ENCODE measurements at places on chromosomes 12 and 14.

DNA sequence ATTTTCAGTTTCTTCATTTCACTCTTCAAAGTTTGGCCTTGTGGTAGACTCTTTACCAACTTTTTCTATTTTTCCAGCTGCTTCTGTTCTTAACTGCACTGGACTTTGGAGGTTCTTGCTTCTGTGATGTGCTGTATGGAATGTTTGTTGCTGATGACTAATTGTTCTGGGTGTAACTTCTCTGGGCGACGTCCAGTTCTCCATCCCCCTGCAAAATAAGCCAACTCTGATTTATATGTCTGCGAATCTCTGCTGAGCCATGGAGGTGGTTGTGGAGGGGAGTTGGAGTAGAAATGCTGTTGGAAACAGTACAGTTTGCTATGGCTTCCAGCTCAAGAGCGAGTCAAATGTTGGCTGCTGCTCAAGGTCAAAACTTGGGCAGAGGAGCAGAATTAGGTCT lies 113.9 kb upstream of the DYRK2 start:
- no peak for DNase-seq

DNA sequence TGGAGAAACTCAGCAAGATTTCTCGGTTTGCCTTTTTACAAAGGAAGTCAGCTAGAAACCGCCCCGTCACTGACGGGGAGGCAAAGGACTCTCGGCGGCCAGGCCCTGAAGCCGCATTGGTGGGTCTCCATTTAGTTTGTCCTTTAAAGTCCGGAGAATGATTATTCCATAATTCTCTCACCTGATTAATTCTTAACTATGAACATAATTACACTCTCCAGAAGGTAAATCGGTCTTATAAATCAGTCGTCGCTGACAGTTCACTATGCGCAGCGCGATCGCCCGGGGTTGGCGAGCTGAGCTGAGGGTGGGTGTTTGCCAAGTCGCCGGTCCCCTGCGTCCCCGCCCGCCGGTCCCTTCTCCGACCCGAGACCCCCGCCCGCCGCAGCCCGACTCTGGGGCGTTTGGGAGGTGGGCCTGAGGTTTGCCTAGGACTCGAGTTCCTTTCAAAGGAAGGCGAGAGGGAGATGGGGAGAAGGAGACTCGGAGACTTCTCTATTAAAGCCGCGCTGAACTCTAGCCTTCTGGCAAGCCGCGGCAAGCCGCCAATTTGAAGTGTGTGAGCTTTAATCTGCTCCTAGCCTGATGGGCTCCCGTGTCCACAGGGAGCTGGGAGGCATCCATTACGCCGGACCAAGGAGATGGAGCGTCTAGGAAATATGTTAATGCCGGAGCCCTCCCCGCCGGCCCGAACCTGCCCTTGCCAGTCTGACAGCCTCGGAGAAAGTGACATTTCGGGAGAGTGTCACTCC lies 392.9 kb downstream of the NOVA1 start:
- DNase-seq, result no peak

DNA sequence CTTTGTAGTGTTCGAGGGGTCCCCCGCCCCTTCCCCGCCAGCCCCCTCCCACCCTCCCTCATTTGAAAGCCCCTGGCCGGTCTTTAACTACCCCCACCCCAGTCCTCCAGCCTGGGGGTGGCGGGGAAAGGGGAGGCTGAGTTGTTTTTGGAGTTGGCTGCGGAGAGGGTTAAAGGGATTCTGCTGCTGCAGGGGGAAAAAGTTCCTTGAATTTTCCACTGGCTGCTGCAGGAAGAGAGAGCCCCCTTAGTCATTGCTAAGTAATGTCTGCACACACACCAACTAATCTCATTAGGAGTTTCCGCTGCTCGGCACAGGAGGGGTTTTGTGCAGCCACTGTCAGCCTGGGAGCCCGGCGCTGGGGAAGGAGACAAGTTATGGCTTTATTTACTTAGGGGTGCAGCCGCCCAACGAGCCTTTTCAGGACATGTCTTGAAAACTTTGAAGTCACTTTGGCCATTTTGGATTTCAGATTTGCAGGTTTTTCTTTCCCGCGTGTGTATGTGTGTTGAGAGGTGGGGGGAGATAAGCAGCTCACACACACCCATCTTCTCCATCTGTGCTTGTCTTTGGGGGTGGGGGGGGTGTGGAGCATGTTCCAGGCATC lies 1.8 kb downstream of the ELK3 start:
- DNase-seq, result no peak

- no peak for DNase-seq
These were observed 3.7 kb downstream of the ITGA5 start for GRCh38 chr12:54415221-54415929.

DNA sequence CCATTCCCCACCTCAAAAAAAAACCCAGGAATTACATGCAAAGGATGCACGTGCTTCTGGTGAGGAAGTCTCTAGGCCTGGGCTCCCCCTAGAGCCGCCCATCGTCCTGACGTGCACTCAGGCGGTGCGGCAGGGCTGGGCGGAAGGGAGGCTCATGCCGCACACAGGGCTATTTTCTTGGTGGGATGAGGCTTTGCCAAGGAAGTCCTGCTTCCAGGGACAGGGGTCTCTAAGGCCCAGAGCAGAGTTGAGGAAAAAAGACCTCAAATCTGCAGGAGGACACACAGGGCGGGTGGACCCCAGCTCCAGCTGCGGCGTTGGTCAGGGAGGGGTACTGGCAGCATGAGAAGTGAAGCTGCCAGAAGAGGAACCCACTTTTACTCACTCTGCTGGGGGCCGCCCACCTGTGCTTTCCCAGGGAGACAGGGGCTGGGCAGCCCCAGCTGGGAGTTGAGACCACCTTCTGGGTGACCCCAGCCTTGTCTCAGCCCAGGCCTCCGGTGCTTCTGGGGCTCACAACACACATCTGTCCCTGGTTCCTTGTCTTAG lies 4.2 kb downstream of the RHOF start:
- no peak for DNase-seq

GRCh38 chr14:56522403-56522802 lies 57.2 kb upstream of the TMEM260 start:
- DNase-seq, result no peak

- no peak for DNase-seq
These were observed 27.2 kb downstream of the KLC1 start for GRCh38 chr14:103656031-103656755.

DNA sequence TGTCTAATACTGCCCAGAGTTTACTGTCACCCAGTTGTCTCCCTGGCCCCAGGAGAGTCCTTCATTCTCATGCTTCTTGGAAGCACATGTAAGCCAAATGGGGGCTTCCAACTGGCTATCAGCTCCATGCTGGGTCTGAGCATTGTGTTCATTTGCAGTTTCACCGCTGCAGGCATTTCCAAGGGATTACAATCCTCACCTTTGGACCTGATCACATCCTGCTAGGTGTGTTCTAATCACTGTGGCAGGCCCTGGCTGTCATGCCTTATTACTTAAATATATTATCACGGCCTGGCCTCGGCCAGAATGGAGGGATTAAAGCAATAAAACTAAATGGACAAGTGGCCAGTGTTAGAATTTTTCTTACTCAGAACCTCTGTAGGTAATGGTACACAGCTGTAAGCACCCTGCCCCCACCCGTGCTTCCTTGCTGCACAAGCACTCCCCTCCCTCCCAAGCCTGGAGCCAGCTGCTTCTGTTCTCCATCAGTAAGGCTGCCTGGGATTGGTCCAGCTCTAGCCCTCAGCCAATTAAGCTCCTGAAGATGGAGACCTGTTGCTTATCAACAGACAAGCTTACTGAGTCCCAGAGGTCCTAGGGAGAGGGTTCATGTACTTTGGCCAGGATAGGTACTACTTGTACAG lies 175.9 kb upstream of the RBM19 start:
- DNase-seq, result no peak

DNA sequence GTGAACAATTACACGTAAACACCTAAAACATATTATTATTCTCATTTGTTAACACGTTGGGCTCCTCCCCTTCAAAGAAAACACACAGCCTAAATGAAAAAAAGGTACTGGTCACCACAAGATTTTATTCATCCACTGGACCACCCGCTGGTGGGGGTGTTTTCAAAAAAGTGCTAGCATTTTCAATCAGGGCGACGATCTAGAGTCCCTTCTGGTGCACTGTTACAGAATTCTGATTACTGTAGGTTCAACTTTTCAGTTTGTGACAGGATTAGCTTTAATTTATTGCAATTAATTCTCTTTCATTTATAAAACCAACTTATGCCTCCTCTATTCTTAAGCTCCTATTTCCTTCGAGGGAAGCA lies 443 bp downstream of the MAGOHB start:
- no peak for DNase-seq

GRCh38 chr14:70887207-70887681 lies 20.0 kb upstream of the PCNX1 start:
- no peak for DNase-seq

DNA sequence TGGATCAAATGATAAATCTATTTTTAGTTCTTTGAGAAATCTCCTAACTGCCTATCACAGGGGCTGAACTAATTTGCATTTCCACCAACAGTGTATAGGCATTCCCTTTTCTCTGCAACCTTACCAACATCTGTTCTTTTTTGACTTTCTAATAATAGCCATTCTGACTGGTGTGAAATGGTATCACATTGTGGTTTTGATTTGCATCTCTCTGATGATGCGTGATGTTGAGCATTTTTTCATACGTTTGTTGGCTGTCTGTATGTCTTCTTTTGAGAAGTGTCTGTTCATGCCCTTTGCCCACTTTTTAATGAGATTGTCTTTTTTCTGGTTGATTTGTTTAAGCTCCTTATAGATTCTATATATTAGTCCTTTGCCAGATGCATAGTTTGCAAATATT lies 67.1 kb downstream of the IFNG-AS1 start:
- no peak for DNase-seq

DNA sequence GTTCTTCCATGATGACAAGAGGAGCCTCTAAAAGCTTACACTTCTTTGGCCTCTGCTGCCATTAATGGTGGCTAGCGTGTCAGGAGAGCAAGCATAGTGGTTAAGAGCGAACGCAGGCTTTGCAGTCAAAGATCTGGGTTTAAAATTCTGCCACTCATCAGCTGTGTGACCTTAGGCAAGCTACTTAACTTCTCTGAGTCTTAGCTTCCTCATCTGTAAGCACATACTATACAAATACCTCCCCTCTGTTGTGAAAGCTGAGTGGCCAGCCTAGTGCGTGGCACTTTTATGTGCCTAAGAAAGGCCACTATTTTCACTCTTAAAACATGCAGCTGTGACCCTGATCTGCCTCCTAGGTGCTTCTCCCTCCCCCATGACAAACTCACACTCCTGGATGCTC lies 11.6 kb downstream of the APPL2 start:
- no peak for DNase-seq

DNA sequence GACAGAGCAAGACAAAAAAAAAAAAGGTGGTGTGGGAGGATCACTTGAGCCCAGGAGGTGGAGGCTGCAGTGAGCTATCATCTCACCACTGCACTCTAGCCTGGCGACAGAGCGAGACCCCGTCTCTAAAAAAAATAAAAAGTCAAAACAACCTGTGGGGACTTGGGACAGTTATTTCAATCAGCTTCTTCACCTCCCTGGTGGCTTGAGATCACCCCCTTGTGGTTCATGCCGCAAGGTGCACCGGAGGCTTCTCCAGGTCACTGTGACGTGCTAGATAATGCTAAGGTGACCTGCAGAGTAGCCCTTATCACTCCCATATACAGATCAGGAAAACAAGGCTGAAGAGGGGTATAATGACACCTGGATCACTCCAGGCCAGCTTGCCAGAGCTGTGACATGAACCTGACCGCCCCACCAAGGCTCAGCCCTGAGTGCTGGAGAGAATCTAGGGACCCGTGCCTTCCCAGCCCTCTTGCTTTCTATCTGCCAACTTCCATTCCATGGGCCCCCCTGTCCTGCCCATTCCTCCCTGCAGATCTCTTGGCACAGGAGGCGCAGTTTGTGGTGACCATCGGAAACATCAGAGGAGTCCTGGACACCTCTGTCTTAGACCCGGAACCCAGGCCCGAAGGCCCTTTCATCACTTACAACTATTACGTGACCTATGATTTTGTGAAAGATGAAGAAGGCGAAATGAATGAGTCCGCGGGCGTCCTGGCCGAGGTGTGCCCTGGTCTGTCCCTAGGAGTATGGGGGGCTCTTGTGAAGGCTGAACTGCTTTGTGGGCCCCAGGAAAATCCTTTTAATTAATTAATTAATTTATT lies 8.1 kb downstream of the LRRC43 start:
- no peak for DNase-seq

- no peak for DNase-seq
These were observed 277.6 kb downstream of the ADGRD1 start for GRCh38 chr12:131231032-131231980.

- DNase-seq, result no peak
These were observed 217.4 kb downstream of the ACSS3 start for GRCh38 chr12:81295251-81295650.

- no peak for DNase-seq
These were observed 2.6 kb upstream of the BCL11B start for GRCh38 chr14:99274346-99275221.
